T-helper 17 cell (primary cell): ENCODE measurements at places on chromosomes 6 and 20.
A peak's percentile ranks its signal among the peaks of the same experiment; 100 is the strongest.

DNA sequence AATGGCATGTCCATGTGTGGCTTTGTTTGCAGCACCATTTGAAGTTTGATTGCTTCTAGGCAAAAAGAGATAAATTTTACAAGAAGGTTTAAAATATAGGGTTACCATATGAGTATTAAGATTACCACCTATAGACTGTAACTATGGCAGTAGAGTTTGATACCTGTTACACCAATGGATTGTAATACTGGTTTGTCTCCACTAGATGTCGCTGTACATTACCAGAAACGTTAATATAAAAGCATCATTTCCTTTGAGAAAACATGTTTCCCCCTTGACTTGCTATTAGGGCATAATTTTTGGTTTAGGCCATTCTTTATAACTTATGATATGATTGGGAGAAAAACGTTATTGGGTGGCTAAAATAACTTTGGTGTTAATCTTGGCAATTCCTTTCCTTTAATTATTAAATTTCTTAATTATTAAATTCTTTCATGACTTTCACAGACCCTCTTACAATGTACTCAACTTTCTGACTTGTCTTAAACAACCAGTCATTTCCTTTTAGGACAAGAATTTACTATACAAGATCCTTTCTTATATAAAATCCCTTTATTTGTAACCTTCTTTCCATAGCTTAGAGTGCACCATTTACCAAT, 42.8 kb downstream of the HLA-DPB1 start:
- peaks cover 7% of the 10 kb centered on the region for H3K36me3 ChIP-seq
- no peak overlapping the region for H3K27ac ChIP-seq
- peaks cover 13% of the 10 kb centered on the region for H3K4me1 ChIP-seq
- H3K27me3 ChIP-seq, result peaks cover 67% of the 10 kb centered on the region

DNA sequence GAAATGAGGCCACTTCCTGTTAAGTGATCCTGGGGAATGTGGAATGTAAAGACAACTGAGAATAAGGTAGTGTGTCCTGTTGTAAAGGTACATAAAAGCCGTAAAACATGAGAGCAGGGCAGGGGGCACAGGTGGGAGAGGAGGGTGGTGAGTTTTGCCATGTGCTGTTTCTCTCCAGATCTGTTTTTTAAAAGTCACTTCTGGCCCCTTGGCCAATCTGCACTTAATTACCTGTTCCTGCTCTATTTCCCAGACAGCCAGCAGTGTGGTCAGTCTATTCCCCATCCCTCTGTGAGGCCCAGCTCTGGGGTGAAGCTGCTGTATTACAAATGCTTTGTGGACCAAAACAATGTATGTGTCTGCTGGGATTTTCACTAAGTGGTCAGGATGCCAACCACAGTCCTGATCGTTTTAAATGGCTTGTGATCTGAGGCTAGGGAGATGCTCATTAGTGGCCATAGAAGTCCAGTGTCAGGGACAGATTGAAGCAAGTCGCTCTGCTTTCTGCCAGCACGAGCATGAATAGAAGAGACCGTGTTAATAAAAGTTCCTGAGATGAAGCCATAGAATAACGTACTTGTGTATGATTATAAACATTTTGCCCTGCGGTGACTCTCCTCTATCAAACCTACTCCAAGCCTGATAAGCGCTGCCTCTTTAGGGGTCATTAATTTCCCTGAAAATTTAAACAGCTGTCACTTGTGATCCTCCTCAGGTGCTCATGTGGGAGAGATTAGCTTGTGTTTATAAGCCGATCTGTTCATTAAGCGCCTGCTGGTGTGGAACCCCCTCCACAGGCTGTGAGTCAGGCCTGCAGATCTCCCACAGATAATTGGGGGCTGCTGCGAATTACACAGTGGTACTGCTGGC, 111.8 kb upstream of the CENPW start:
- H3K27ac ChIP-seq, result no peak overlapping the region
- H3K4me3 ChIP-seq, result no peak overlapping the region
- H3K27me3 ChIP-seq, result no peaks in the 10 kb centered on the region

- peaks cover 3% of the 10 kb centered on the region for H3K36me3 ChIP-seq
- no peak for DNase-seq
- peaks cover 14% of the 10 kb centered on the region for H3K4me1 ChIP-seq
- H3K27ac ChIP-seq, result no peak overlapping the region
- peaks cover 75% of the 10 kb centered on the region for H3K27me3 ChIP-seq
Observed at GRCh38 chr6:151292974-151293687, 53.4 kb downstream of the AKAP12 start.

DNA sequence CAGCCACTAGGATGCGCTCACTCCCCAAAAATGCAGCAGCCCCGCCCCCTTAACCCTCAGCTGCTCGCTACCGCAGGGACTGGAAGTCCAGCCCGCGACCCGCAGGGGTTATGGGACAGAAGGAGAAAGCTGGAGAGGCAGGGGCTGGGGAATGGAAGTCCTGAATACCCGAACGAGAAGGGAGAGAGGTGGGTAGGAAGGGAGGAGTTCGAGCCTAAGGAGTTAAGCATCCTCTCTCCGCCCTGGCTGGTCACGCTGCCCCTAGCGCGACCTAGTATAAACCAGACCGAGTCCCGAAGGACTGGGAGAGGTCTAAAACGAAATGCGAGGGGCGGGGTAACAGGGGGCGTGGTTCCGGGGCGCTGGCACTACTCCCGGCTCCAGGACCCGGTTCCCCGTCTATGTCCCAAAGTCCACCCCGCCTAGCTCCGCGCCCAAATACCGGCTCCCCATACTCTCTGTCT, 448 bp upstream of the DDAH2 start:
- H3K4me1 ChIP-seq, result peaks cover 43% of the 10 kb centered on the region
- H3K27ac ChIP-seq, result peak overlapping the region; percentile 79
- H3K36me3 ChIP-seq, result peaks cover 5% of the 10 kb centered on the region

GRCh38 chr20:3092611-3093379, 8.3 kb upstream of the AVP start:
- peak overlapping the region; percentile 89 for H3K4me3 ChIP-seq
- H3K36me3 ChIP-seq, result peaks cover 6% of the 10 kb centered on the region
- peaks cover 31% of the 10 kb centered on the region for H3K27me3 ChIP-seq
- no peak for DNase-seq

GRCh38 chr20:40607927-40608326, 81.1 kb downstream of the MAFB start:
- no peak overlapping the region for H3K27ac ChIP-seq
- DNase-seq, result no peak
- H3K4me1 ChIP-seq, result no peaks in the 10 kb centered on the region
- H3K36me3 ChIP-seq, result peaks cover 2% of the 10 kb centered on the region
- peaks cover 29% of the 10 kb centered on the region for H3K27me3 ChIP-seq

DNA sequence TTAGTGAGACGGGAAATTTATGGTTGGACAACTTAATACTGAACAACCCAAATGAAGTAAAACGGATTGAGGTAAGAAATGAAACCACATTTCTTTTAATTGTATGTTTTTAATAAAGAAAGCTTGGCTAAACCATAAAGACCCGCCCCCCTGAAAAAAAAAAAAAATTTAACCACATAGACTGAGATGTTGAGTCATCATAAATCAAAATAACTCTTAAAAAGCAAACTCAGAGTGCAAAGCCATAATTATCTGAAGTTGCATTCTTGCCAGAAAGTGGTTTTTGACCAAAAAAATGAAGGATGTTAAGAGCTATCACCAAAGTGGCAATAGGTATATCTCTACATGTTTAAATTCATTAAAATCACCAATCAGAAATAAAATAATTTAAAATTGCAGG, 101.8 kb upstream of the COL21A1 start:
- no peak overlapping the region for H3K27ac ChIP-seq
- no peaks in the 10 kb centered on the region for H3K4me1 ChIP-seq
- no peaks in the 10 kb centered on the region for H3K36me3 ChIP-seq
- DNase-seq, result no peak
- no peak overlapping the region for H3K4me3 ChIP-seq
- peaks cover 20% of the 10 kb centered on the region for H3K27me3 ChIP-seq

- H3K4me3 ChIP-seq, result no peak overlapping the region
- H3K4me1 ChIP-seq, result peaks cover 22% of the 10 kb centered on the region
- DNase-seq, result no peak
- H3K36me3 ChIP-seq, result peaks cover 5% of the 10 kb centered on the region
- H3K27me3 ChIP-seq, result no peaks in the 10 kb centered on the region
- peak overlapping the region; percentile 68 for H3K27ac ChIP-seq
Observed at GRCh38 chr6:15490242-15491100, 172.4 kb downstream of the DTNBP1 start.

DNA sequence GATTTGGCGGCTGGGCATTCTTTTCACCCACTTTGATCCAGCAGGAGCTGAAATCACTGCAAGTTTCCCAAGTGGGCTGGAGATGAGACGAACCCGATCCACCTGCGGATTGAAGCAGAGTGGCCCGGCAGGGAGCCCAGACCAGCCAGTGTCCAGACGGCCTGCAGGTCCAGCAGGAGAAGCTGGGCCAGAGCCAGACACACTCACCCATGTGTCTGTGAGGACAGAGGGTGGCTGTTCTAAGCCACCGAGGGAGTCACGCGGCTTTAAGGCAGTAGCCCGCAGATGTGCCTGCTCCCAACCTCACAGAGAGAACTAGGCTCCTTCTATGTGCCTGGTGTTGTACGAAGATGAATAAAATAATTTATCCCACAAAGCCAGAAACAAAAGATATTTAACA, 200.7 kb downstream of the WDR27 start:
- no peaks in the 10 kb centered on the region for H3K36me3 ChIP-seq
- H3K27ac ChIP-seq, result no peak overlapping the region
- H3K4me3 ChIP-seq, result no peak overlapping the region

DNA sequence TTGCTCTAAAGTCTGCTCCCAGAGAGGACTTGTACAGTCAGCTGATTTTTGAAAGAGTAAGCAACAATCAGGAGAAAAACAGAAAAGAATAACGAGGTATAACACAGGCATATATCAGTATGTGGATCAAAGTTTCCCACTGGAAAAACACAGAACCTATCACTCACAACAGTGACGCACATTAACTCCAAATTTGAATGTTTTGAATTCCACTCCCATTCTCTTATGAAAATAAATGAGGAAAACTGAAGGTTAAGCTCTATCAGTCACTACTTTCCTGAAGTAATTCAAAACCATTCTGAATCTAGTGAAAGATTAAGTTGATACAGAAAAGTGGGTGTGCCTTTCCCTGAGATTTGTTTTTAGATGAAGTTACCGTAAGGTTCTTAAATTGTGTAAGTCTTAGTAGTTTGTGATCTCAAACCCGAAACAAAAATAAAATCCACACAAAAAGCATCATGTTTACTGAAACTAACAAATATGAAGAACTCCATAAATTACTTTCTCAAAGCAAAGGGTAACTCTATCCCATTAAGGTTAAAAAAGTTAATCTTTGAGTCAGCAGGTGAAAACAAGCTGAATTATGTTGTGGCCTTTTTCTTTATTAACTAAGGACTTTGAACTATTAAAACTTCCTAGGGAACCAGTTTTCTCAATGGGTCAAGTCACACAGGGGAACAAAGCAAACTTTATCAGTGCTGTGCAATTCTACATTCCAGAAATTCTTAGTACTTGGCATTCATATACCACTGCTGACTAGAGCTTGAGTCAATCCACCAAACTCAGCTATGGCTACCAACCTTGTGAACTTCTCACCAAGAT, 115.7 kb downstream of the OGFRL1 start:
- peaks cover 29% of the 10 kb centered on the region for H3K27me3 ChIP-seq
- no peak overlapping the region for H3K27ac ChIP-seq
- DNase-seq, result no peak
- no peaks in the 10 kb centered on the region for H3K4me1 ChIP-seq
- no peaks in the 10 kb centered on the region for H3K36me3 ChIP-seq

DNA sequence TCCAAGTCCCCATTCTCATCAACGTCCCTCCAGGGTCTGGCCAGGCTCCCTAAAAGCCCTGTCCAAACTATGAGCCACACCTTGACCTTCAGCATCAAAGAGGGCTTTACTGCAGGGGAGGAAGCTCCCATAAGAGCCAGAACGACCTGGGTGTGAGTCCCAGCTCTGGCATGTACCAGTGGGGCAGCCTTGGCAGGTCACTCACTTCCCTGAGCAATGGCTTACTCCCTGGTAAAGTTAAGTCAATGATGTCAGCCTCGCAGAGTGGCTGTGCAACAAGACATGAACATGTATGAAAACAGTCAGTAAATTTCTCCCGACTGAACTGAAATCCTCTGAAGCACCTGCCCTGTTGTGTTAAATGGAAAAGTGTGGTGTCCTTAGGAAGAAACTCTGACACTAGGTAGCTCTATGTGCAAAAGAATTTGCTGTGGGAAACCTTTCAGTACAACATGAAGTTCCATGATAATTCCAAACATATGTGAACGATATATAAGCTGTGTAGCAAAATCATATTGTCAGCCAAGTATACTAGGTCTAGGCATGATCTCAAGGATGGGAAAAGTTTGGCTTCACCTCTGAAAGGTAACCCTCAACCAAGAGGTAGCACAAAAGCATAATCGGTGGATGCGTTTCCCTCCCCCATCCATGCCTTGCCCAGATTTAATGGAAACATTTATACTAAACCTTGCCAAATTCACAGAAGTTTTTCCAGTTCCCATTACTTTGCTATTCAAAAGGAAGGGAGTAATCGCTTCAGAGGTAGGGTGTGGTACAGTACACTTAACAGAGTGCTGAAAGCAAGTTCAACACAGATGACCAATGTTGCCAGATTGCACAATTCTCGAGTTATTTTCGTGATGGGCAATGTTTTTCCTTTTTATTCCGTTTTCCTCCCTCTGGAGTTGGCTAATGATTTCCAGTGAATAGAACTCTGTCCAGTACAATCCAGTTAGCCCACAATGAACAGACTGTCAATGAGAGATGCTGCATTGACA, 49.0 kb upstream of the RANBP9 start:
- no peak overlapping the region for H3K27ac ChIP-seq
- no peak overlapping the region for H3K4me3 ChIP-seq
- no peaks in the 10 kb centered on the region for H3K36me3 ChIP-seq
- no peak for DNase-seq
- H3K4me1 ChIP-seq, result peaks cover 21% of the 10 kb centered on the region
- no peaks in the 10 kb centered on the region for H3K27me3 ChIP-seq

- no peaks in the 10 kb centered on the region for H3K36me3 ChIP-seq
- DNase-seq, result no peak
- peaks cover 9% of the 10 kb centered on the region for H3K27me3 ChIP-seq
- no peak overlapping the region for H3K27ac ChIP-seq
- H3K4me1 ChIP-seq, result no peaks in the 10 kb centered on the region
- no peak overlapping the region for H3K4me3 ChIP-seq
Observed at GRCh38 chr20:51284871-51285270, 257.6 kb downstream of the NFATC2 start.
